Stimulated activated CD4-positive, alpha-beta T cell treated with anti-CD3 and anti-CD28 coated beads, Interleukin-1b, Interleukin-23, amount 100 ng/mL, for 4 hours (primary cell): ENCODE measurements at places on chromosomes 2 and 18.

DNA sequence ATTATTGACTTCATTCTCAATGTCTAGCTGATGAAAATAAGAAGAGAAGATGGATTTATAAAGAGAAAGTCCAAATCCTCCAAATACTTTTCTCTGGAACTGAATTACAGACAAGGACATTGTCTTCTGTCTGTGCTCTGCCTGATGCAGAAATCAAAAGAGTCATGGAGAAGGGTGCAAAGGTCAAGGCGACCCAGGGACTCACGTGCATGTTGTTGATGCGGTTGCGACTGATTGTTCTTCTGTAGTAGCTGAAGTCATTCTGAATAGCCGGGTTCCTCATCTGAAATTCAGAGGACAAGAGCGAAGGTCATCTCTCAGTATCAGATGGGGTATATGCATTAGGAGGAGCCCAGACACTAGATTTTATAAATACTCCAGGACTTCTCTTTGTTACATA, 104.4 kb downstream of the CYRIA start:
- DNase-seq: no peak

DNA sequence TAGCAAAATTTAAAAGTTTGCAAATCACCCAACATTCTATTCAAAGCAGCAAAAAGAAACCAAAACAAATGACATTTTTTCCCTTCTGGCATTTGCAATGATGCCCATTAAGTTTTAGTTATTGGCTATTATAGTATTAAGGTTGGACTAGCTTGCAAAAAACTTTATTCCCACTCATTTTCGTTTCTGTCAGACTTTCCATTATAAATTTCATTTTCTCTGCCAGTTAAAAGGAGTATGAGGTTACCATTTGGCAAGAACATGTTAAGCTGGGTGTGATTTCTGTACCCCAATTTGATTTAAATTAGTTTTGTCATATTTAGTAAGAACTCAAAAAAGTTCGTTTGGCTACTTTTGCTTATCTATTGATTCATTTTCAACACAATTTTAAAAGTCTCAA, 187.9 kb downstream of the TCF4 start:
- no peak for DNase-seq

GRCh38 chr2:169047256-169048250, 16.4 kb upstream of the ABCB11 start:
- DNase-seq: no peak

DNA sequence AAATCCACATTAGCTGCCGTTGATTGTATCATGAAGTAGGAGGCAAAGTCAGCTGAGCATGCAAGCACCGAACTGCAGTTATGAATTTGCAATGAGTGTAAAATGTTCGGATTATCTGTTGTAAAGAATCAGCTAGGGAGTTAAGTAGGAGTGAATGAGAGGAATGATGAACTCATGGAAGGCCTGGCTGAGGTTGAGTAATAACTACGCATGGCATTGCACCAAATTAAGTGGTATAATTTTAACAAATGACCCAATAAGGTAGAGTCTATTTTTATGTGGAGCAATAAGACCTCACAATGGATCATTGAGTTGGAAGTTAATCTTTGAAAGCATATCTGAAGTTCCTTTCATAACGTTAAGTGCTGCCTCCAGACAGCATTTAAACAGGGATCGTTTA, 288.2 kb upstream of the CHST9 start:
- no peak for DNase-seq

DNA sequence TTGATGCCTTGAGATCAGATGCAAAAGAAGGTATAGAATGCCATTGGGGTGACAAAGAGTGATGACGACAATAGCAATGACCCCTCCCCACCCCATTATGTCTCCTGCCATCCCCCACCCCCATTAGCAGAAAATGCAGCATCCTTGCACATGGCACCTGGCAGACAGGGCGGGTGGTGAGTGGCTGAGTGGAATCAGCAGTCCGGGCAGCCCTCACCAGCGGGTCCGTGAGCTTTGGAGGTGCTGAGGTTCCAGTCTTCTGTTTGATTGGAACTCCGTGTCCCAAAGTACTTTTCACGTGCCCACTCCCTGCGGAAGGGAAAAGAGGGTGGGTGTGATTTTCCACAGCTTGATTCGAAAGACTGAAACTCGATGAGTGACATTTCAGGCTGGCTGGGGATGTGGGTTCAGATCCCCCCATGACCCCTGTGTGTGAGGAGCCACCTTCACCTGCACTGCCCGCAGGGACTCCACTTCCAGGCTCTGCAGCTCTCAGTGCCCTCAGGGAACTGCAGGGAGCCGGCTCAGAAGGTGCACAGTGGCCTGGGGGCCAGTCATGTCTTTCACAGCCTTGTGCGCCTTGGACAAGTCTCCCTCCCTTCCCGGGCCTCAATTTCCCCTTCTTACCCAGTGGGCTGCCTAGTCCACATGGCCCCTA, 130.9 kb downstream of the GLI2 start:
- no peak for DNase-seq

DNA sequence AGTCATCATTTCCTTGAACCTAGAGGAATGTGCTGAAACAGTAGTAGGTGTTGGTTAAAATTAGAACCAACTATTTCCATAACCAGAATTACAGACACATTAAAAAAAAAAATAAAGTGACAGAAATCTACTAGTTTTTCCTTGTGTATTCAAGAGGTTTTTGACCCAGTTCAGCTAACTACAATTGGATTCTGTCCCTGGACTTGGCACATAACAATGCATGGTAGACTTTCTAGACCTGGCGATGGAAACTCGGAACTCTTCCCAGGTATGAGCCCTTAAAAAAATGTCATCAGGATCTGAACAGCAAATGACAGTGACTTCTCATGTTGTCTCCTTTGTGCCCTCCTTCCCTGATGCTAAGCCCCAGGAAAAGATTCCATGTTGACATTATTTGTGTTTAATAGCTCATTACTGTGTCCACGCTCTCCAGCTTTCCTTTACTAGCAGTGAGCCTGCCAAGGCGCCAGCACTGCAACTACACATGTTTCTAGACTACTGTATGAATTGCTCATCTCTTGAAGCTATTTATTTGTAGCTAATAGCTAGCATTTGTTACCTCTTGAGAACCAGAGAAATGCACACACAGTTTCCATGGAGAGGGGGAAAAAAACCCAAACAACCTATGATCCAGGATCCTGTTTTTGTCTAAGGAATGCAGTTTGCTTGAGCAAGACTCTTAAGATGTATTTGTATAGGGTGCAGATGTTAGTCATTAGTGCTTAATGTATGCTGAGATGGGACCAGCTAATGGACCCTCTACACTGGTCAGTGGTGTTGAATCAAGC, 148.5 kb downstream of the FMNL2 start:
- DNase-seq: no peak
